ENCODE measurements at places on chromosomes 3 and 15. TPM values are rescaled to one million over a fixed set of nuclear protein-coding genes. Genes with fewer than 3 reads are reported as not detected.

SLC9C1 gene
- total RNA-seq: not detected

ILDR1 gene
- not detected for total RNA-seq

COLQ gene
- total RNA-seq: not detected

TRIM69 gene
- total RNA-seq: 9.1 TPM

GRCh38 chr3:184314700-184315542 is 515 bp downstream of the EIF4G1 start:
- H3K4me3 ChIP-seq: peak overlapping the region; percentile 99
- peak overlapping the region; percentile 96 for H3K27ac ChIP-seq
- no peaks in the 10 kb centered on the region for H3K27me3 ChIP-seq
- H3K36me3 ChIP-seq: peaks cover 50% of the 10 kb centered on the region
- H3K4me1 ChIP-seq: peaks cover 35% of the 10 kb centered on the region

GRCh38 chr15:60480149-60480548 is 1.2 kb upstream of the ICE2 start:
- no peak for DNase-seq
- peaks cover 29% of the 10 kb centered on the region for H3K4me1 ChIP-seq
- no peak overlapping the region for H3K27ac ChIP-seq
- H3K36me3 ChIP-seq: peaks cover 3% of the 10 kb centered on the region
- no peak overlapping the region for H3K4me3 ChIP-seq
- H3K27me3 ChIP-seq: no peaks in the 10 kb centered on the region

DNA sequence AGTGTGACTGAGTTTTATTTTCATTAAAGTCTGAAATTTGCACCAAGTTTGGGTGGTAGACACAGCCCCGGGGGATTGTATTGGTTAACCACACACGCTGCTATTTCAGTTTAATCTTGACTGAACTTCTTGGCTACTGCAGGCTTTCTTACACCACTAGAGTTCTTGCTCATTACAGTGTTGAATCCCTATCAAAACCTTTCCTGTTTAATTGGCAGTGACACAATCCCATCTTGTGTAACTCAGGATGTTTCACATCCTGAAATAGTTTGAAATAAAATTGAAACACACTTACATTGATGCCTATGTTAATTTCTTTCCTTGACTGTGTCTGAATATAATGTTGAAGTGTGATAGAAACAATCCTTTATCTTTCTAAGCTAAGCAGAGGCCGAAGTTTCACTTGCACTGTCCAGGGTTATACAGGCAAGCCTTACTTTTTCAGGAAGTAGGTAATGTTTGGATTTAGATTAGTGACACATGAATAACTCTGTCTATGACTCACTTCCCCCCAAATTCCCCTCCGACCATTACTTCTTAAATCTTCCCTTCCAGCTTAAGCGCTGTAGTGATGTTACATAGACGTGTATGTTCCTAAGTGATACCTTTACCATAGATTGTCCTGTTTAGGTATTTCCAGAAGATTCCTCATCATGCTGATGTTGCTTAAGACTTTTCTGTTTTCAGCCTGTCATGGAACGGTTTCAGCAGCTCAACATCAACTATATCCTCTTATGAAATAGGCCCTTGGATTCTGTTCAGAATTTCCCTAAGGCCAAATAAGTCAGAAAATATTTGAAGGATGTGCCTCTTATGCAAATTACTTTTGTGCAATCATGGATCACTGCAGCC is 16.8 kb downstream of the ATG7 start:
- H3K27ac ChIP-seq: peak overlapping the region; percentile 97
- H3K27me3 ChIP-seq: no peaks in the 10 kb centered on the region

DNA sequence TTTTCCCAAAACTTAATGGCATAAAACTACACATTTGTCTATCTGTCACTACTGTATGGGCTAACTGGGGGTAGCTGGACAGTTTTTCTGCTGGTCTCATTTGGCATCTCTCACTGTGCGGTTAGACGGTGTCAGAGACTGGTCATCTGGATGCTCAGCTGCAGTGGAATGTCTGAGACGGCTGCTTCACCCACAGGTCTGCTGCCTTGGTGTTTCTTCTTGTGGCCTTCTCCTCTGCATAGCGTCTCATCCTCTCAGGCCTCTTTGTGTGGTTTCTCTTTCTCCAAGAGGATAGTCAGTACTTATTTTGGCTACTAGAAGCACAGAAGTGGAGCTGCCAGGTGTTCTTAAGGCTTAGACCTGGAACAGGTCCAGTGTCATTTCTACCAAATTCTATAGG is 35.9 kb upstream of the GOLGA6L9 start:
- H3K36me3 ChIP-seq: no peaks in the 10 kb centered on the region
- no peaks in the 10 kb centered on the region for H3K4me1 ChIP-seq
- no peaks in the 10 kb centered on the region for H3K27me3 ChIP-seq
- H3K27ac ChIP-seq: no peak overlapping the region
